Stimulated activated CD8-positive, alpha-beta memory T cell treated with anti-CD3 and anti-CD28 coated beads, Interleukin-7, amount 100 ng/mL, for 48 hours (primary cell): ENCODE measurements at places on chromosomes 2 and 18.

DNA sequence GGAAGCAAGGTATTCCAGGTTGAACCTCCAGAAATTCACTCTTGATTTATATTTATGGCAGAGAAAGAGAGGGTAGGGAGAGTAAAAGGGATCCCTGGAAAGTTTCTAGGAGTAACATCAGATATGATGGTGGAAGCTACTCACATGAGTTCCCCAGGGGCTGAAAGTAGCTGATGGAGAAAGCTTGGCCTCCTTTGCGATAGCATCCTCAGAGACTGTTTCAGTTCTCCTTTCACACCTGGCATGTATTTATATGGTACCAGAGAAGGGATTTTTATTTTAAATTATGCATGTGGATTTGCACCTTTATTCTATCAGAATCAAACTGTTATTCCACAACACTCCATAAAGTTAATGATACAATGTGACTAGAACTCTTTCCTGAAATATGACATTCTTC, 126.3 kb upstream of the OSR1 start:
- no peak for DNase-seq

DNA sequence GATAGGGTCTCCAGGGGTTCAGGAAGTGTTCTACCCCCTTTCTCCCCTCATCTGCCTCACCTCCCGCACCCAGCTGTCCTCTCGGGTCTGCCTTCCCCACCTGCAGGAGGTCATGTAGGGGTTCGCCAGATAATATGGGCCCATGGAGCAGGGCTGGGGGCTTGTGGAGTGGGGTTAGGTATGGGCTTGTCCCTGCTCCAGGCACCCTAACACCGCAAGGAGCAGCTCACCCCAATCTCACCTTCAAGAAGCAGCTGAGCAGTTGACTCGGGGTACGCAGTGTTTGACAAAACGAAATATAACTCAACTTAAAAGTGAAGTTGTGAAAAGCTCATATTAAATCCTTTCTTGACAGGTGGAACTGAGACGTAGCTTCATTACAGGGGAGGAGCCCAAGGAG, 99.6 kb downstream of the CTIF start:
- no peak for DNase-seq

DNA sequence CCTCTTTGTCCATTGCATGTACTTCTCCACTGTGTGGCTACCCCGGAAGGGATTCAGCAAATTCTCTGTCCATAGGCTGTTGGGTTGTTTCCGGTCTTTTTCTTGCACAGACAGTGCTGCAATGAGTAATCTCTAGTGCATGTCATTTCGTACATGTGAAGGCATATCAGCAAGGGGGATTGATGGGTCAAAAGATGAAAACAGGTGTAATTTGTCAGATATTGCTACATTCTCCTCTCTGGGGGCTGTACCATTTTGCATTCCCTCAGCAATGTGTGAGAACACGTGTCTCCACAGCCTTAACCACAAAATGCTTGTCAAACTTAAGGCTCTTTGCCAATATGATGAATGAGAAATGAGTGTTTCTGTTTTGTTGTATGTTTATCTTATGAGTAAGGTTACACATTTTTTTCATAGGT, 60.5 kb downstream of the KLHL29 start:
- no peak for DNase-seq

- DNase-seq: no peak
Measured at GRCh38 chr18:24071029-24071428, 56.5 kb downstream of the TTC39C start.

DNA sequence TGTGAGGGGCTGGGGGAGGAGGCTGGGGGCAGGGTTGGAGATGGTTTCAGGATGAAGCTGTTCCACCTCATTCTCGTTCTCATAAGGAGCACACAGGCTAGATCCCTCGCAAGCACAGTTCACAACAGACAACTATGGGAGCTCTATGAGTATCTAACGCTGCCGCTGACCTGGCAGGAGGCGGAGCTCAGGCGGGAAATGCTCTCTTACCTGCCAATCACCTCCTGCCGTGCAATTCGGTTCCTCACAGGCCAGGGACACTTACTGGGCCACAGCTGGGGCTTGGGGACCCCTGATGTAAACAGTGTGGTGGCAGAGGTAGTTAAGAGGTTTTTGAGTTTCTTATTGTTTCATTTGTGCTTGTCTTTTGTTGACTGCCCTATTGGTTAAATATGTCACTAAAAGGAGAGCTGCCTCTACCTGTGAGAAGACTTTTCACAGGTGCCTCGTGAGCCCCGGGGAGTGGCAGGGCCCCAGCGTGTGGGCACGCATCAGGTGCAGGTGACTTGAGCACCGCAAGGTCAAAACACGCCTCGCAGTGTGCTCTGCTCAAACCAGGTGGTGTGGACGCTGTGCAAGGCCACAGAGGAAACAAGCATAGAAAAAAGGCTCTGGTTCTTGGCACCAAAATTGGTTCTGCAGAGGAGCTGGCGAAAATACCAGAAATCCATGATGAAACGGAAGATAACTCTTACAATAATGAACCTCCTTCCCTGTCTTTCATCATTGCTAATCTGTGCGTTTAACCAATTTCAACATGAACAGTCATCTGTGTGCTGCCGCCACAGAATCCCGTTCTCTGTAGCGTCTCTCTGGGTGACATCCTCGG, 10.2 kb downstream of the MLPH start:
- DNase-seq: no peak

- no peak for DNase-seq
Measured at GRCh38 chr2:128640166-128640844, 321.6 kb upstream of the HS6ST1 start.

GRCh38 chr2:203732953-203733510, 26.6 kb downstream of the CD28 start:
- DNase-seq: no peak
